ENCODE measurements at places on chromosomes 5 and 9.

- DNase-seq = no peak
These were observed 19.9 kb downstream of the TPPP start for GRCh38 chr5:673161-673830.

DNA sequence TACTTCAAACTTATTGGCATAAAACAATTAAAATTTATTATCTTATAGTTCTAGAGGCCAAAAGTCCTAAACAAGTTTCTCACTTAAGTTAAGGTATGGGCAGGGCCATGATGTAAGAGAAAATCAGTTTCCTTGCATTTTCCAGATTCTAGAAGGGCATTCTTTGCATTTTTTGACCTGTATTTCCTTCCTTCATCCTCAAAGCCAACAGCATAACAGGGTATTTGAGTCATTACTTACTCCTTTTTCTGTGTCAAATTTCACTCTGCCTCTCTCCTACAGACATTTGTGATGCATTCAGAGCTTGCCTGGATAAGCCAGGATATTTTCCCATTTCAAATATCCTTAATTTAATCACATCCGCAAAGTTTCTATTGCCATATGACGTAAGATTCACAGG is 1499.0 kb downstream of the EFNA5 start:
- DNase-seq = no peak

- no peak for DNase-seq
These were observed 69.9 kb upstream of the PLPP1 start for GRCh38 chr5:55604611-55605067.

GRCh38 chr5:161544350-161544765 is 2.2 kb downstream of the GABRB2 start:
- DNase-seq = no peak

- no peak for DNase-seq
These were observed 23.3 kb downstream of the KCNMB1 start for GRCh38 chr5:170365831-170366230.

GRCh38 chr5:137113161-137113560 is 386.0 kb downstream of the SPOCK1 start:
- no peak for DNase-seq

DNA sequence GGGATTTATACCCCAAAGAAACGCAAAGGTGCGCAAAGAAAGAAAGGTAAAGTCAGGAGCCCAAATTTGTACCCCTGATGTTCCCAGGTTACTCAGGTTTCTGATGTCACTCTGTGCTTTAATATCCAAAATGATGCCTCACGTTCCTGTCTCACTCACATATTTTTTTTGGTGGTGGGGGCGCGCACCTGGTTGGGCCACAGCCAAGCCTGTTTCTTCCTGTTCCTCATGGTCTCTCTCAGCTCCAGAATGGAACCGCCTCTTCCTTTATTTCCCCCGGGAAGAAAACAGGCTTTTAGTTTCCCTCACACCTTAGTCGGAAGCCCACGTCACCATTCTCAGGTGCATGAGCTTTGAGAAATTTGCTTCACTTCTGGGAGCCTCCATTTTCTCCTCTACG is 118.3 kb upstream of the BOD1 start:
- DNase-seq = no peak

DNA sequence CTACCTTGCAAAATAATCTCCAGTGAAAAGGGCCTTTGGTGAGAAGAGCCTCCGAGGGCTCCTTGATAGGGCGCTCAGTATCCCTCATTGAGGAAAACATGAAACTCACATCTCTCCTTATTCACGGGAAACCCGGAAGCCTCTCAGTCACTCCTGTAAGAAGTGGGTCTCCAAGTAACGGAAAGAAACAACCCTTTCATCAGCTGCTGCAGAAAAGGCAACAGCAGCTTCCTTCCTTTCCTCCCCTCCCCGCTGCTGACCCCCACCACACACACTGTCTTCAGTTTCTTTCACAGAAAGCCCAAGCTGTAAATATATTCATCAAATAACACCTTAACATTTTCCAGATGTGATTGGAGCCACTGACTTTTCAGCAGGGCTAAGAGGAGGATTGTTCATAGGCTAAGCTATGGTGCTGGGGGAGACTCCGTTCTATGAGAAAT is 81.4 kb downstream of the C9orf152 start:
- DNase-seq = no peak

DNA sequence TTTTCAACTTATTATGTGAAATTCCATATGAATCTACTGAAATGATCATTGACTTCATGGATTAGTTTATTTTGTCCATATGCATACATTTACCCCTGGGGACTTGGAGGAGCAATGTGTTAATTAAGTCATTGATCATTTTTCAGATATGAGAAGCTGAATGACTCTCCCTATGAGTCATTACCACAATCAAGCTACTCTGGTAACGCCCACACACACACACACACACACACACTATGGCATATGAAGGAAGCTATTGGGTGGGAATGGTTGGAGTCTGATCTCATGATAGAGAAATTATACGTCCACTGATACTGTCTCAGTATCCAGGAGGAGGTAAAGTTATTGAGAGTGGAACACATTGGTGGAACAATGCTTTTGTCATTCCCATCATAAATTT is 528.9 kb downstream of the AGTPBP1 start:
- no peak for DNase-seq

- DNase-seq = peak; percentile 50
These were observed 69.8 kb downstream of the KDM4C start for GRCh38 chr9:6827439-6828145.

- DNase-seq = no peak
These were observed 27.5 kb downstream of the SLC46A2 start for GRCh38 chr9:112863214-112863613.

GRCh38 chr9:87494970-87495471 is 2.6 kb upstream of the DAPK1 start:
- DNase-seq = no peak
